ENCODE measurements at places on chromosomes 16 and 17.

- DNase-seq: no peak
Observed at GRCh38 chr17:67649891-67650290, 67.8 kb upstream of the NOL11 start.

GRCh38 chr16:19138601-19139000 is 24.8 kb downstream of the ITPRIPL2 start:
- DNase-seq: peak; percentile 91

GRCh38 chr16:72838586-72838910 is 209.4 kb downstream of the ZFHX3 start:
- DNase-seq: no peak

DNA sequence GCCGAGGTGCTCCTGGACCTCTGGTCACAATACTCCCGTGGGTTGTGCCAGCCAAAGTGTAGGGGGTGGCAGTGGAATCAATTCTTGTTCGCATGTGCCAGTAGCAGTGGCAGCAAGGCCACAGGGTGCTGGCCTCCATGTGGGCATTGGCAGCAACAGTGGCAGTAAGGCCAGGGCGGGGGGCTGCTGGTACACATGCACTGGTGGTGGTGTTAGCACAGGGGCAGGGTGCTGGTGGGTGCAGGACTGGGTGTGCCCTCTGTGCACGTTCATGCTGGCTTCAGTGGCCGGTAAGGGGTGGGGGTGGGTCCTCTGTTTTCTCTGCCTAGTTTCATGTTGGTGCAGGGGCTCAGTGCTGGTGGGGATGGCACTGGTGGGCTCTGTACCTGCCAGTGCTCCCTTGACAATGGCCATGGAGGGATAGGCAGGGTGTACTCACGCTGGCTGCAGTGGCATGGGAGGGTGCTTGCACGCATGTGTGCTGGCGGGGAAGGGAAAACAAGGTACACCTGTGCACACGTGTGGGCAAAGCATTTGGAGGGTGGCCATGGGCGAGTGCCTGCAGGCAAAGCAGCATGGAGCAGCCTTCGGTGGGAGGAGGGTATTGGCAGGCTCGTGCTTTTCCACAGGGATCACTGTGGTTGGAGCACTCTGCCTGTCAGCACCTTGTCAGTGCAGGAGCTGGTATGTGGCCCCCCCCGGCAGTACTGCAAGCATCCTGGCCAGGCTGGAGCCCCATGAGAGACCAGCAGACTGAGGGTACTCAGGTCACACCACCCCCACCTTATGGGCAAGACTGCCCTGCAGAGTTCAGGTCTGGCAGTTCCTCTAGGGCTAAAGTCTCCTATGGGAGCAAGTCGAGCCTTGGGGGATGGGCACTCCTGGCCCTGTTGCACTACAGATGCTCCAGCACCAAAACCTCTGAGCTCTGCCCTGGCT is 35.8 kb downstream of the NF1 start:
- DNase-seq: peak; percentile 16

All from choroid plexus epithelial cell (primary cell).